ENCODE measurements at places on chromosomes 6 and 20.
A peak's percentile ranks its signal among the peaks of the same experiment; 100 is the strongest.

GRCh38 chr6:143325379-143326140 lies 124.9 kb downstream of the ADAT2 start:
- no peak for DNase-seq

GRCh38 chr6:79571030-79571367 lies 33.8 kb upstream of the LCA5 start:
- no peak for DNase-seq

DNA sequence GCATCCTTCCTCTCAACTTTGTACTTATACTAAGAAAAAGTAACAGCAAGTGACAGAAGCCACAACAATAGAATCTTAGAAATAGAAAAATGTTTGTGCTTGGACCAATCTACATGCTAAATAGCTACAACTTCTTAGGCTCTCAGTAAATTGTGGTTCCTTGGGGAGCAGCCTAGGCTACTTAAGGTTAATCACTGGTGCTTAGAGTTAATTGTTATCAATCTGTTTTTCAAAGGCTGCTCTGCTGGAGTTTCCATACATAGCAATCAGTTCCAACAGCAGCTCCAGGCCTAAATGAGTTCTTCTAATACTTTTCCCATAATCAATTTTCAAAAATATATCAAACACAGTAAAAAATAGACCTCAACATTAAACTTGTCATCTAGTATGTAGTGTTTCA lies 571.4 kb downstream of the EPHA7 start:
- DNase-seq = no peak

- DNase-seq = no peak
These were observed 11.4 kb downstream of the ZC3H12D start for GRCh38 chr6:149473080-149474052.

GRCh38 chr6:112145080-112145573 lies 57.7 kb downstream of the FAM229B start:
- no peak for DNase-seq

- DNase-seq = no peak
These were observed 1.4 kb downstream of the FBXL4 start for GRCh38 chr6:98946266-98946878.

DNA sequence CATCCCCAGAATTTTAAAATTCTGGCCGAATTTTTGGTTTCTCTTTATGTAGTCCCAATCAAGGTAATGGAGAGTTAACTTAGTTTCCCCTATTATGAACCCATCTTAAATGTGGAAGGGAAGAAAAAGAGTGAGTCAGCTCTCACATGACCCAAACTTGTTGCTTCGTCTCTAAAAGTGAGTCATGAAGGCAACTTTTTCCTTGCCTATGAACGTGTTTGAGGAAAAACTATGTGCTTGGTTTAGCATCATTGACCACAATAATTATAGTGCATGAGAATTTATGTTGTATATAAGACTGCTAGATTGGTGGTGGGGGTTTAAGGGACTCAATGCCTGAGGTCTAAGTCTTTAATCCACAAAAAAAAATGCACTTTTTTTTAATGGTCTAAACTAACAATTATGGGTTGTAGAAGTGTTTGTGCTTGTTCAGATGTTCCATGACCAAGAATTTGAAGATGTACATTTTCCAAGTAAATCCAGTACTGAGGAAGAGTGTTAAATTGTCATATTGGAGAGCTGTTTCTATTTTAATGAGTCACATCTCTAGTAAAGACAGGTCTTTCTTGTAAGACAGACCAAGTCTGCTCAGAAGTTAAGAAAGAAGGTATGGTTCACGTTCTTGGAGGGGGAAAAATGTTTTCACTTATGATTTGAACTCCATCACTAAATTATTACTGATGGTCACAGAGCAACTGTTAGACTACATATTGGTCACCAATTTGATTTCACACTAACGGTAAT lies 409.9 kb upstream of the MARCKS start:
- no peak for DNase-seq

- DNase-seq = no peak
These were observed 82.3 kb upstream of the SLC24A3 start for GRCh38 chr20:19129976-19130612.

DNA sequence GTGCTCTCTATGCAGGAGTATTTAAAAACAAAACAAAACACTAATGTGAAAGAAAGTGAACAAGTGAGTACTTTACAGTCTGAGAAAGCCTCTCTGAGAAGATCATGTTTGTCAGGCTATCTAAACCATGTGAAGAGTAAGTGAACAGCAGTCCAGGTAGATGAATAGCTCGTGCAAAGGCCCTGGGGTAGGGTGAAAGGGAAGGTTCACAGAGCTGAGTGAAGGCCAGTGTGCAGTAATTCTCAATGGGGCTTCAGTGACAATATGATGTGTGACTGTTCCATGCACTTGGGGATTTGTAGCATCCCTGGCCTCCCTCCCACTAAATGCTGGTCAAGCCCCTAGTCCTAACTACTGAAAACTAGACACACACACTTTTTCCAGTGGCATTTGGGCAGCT lies 488.9 kb upstream of the JARID2 start:
- DNase-seq = no peak

GRCh38 chr20:4683261-4683660 lies 38.4 kb upstream of the PRND start:
- DNase-seq = no peak

DNA sequence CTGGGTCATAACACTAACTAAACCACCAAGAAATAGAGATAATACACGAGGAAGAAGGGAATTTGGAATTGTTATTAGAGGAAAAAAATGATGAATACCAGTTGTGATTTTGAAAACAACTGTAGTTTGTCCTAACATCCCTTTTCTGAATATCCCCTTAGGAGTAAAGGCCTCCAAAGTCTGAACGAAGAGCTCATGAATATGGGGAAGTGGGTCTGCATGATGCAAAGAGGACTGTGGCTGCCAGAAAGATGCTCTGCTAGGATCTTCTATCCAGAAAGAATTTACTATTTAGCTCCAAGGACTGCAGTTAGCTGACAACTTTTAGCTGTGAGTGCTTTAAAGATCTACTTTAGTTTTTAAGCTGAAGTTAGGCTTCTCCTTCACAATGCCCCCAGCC lies 308.8 kb upstream of the HS3ST5 start:
- no peak for DNase-seq

DNA sequence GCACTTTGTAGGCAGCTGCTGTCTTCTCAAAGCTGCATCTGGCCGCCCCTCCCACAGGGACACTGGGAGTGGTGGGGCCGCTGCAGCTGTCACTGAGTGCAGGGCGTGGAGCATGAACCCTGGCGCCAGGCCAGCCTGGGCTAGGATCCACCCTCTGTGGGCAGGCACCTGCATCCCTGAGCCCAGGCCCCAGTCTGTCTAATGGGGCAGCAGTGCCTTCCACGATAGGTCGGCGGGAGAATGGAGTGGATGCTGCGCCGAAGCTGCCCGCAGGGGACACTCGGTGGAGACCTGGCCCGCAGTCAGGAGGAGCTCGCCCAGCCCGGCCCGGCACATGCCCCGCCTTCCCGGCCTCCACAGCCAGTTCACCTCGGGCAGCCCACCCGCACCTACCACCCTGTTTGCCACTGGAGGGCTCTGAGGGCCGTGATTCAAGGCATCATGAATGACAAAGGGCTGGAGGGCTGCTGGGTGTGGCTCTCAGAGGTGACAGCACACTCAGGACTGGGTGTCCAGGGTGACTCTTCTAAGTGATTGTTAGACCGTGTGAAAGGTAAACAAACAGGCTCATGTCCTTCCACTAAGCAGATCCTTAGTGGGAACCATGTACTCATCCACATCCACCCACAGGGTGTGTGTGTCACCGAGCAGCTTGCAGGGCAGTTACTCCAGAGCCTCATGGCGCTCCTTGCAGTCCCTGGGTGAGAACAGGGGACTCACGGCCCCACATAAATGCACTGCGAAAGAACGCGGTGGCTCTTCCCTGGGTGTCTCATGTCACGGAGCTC lies 133.9 kb downstream of the AGPAT4 start:
- DNase-seq = no peak

DNA sequence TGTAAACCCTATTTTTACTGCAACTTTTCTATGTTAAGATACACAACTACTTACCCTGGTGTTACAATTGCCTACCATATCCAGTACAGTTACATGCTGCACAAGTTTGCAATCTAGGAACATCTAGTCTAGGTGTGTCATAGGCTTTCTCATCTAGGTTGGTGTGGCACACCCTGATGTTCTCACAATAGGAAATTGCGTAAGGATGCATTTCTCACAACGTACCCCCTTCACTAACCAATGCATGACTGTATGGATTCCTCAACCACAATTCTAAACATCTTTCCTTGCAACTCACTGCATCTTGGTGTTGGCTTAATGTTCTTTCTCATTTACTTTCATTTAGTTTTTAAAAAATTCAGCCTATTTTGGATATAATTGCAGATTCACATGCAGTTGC lies 31.6 kb downstream of the GJA10 start:
- no peak for DNase-seq

GRCh38 chr6:167331565-167331964 lies 6.7 kb downstream of the TTLL2 start:
- DNase-seq = no peak

- DNase-seq = no peak
These were observed 82.0 kb downstream of the JPH2 start for GRCh38 chr20:44104798-44105517.

- DNase-seq = peak; percentile 67
These were observed 23.2 kb upstream of the GCM1 start for GRCh38 chr6:53171605-53172467.

- DNase-seq = no peak
These were observed 5.9 kb downstream of the DEFB118 start for GRCh38 chr20:31374346-31374745.

GRCh38 chr6:105507811-105508210 lies 104.9 kb upstream of the PREP start:
- DNase-seq = no peak

- DNase-seq = no peak
These were observed 414.4 kb upstream of the MMS22L start for GRCh38 chr6:97697456-97697855.

- DNase-seq = no peak
These were observed 26.5 kb downstream of the PANK2 start for GRCh38 chr20:3915691-3916090.

- no peak for DNase-seq
These were observed 38.6 kb upstream of the EPB41L1 start for GRCh38 chr20:36115925-36116324.

DNA sequence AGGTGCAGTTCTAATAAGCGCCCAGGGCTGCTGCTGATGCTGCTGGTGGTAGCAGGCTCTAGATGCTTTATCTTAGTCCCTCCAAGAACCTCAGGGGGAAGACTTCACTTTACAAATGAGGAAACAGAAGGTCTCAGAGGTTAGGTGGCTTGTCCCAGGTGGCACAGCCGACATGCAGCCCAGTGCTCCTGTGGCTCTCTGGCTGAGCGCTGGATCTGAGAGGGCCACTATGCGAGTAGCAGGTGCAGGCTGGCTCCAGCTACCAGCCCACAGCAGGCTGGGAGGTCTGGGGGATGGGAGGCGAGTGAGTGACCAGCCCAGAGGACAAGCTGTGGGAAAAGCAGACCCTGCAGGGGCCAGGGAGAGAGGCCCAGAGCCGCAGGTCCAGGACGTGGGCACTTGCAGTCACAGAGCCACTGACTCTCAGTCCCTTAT lies 90.9 kb downstream of the PRND start:
- DNase-seq = no peak

Measured in activated gamma-delta T cell (primary cell).